ENCODE measurements at places on chromosomes 16 and 17.

- peak; percentile 43 for DNase-seq
Observed at GRCh38 chr16:84084570-84085270, 32.0 kb downstream of the MBTPS1 start.

DNA sequence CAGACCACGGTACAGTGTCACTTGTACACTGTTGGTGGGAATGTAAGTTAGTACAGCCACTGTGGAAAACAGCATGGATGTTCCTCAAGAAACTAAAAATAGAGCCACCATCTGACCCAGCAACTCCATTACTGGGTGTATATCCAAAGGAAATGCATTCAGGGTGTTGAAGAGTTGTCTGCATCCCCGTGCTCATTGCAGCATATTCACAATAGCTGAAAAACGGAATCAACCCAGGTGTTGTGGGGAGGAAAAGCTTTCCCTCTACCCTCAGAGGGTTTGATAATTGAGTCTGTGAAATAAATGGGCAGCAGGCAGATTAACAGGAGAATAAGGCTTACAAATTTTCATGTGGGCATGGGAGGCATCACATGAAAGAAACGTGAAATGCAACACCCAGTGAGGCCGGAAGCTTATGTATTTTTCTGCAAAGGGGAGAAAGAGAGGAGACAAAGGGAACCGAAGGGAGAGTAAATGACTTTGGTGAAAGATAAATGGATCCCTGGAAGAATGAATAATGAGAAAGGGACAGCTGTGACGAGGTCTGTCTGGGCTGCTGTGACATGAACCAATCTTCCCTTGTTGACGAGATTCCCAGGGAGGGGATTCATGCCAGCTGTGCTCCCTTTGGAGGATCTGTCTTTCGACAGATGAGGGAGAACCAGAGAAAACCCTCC lies 106.2 kb downstream of the KCNJ12 start:
- no peak for DNase-seq

- DNase-seq = no peak
Observed at GRCh38 chr16:57025941-57026777, 36.8 kb downstream of the NLRC5 start.

DNA sequence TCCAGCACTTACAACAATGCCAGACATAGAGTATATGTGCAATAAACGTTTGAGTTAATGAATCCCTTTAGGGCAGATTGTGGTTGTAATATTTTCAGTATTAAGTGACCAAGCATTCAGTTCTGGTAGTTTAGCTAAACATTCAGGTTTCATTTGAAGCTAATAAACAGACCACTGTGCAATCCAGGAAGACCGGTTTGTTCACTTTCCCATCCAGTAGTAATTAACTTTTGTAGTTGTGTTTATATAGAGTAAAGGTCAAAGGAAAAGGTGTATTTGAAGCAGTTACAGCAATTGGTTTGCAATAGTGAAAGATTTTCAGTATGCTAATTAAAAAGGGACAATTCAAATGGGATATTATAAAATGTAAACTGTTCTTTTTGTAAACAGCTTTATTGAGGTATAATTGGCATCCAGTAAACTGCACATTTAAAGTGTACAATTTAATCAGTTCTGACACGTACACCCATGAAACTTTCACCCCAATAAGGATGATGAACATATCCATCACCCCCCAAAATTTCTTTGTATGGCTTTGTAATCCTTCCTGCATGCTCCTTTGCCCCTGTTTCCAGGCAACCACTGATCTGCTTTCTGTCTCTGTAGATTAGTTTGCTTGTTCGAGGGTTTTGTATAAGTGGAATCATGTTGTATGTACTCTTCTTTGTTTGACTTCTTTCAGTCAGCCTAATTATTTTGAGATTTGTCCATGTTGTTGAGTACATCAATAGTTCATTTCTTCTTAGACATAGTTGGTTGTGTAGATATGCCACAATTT lies 26.3 kb downstream of the MRTFB start:
- no peak for DNase-seq

DNA sequence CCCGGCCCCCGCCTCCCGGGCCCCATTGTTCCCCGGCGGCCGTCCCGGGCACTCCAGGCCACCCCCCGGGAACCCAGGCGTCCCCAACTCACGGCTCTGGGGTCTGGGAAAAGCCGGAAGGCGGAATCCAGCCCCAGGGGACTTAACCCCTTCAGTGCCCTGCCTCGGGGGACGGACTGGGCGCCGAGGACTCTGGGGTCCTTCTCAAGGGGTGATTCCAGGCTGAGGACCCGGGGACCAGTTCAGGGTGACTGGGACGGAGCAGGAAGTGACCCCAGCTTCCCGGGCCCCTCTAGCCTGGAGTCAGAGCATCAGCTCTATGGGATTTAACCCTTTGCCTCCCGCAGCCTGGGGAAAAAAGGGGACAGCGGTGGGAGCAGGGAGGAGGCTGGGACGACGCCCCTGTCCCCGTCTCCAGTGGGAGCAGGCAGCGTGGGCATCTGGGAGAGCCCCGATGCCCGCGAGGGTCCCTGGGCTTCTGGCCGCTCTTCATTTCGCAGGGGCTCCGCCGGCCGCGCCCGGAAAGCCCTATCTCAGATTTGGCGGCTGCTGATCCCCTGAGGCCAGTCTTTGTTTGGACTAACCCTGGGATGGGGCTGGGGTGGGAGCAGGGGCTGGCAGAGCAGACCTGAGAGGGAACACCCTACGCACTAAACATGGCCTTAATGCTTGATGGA lies at the start of gene ZNF629:
Gene ZNF629 (minus strand): TSS at position 270 of the 677 bp plus-strand sequence. CDS start 2,723 bp downstream, outside the sequence.
- DNase-seq = no peak

DNA sequence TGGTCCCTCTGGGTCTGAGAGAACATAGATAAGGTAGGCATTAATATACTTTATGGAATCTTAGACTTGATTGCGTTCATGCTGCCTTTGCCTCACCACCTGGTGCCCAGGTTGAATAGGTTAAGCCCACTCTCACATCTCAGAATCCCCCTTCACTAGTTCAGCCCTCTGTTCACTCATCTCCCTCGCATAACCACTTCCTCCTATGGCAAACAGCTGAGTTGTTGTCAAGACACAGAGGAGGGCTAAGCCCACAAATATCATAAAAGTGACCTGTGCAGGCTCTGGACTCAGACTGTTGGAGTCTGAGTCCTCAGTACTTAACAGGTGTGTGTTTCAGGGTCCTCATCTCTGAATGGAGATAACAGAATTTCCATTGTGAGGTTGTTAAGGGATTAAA lies 55.7 kb downstream of the GOSR1 start:
- DNase-seq = no peak

GRCh38 chr16:27174798-27175197 lies 28.5 kb upstream of the KDM8 start:
- no peak for DNase-seq

DNA sequence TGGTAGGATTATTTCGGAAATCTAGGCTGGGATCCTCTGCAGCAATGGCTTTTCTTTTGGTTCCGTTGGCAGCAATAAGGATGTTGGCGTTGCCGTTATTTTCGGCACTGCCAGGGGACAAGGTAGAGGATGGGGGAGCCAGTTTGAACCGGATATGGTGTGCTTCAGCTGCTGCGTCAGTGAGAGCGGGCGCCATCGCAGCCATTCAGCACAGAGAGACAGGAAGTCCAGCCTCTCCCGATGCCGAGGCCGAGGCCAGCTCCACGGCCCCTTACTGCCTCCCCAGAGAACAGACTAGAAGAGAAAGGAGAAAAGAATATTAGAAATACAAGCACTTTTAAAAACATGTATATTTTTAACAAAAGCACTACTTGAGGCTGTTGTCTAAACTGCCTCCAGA lies 21.3 kb downstream of the KANSL1 start:
- no peak for DNase-seq

GRCh38 chr16:27618606-27619327 lies 68.8 kb downstream of the KATNIP start:
- no peak for DNase-seq

DNA sequence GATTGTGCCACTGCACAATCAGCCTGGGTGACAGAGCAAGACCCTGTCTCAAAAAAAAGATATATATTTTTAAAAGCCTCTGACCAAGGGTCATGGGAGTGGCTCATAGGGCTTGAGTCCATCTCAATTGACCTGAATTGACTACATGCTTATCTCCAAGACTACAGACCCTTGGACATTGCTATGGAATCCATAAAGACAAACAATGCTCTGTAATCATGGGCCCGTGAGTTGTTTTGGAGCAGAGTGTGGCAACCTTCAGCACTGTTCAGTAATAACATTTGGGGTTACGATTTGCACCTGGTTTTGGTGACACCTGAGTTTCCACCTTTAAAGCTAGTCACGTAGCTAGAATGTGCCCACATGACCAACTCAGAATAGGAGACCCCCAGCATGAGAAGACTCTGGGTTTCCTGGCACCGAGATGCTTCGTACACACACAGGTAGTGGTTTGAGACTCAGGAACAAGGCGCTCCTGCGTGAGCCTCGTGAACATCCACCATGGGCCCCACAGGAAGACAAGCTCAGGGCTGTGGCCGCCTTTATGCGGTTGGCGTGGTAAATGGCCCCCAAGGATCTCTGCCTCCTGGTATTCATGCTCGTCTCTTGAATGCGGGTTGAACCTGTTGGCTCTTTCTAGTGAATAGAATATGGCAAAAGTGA lies 66.6 kb upstream of the RPH3AL start:
- DNase-seq = no peak

GRCh38 chr16:89184933-89185794 lies 13.6 kb downstream of the CDH15 start:
- no peak for DNase-seq

GRCh38 chr16:83989300-83989699 lies 21.3 kb downstream of the NECAB2 start:
- DNase-seq = no peak

GRCh38 chr16:9370061-9370491 lies 278.6 kb downstream of the HAPSTR1 start:
- no peak for DNase-seq

GRCh38 chr16:66639091-66639885 lies 34.8 kb downstream of the CMTM3 start:
- DNase-seq = no peak

DNA sequence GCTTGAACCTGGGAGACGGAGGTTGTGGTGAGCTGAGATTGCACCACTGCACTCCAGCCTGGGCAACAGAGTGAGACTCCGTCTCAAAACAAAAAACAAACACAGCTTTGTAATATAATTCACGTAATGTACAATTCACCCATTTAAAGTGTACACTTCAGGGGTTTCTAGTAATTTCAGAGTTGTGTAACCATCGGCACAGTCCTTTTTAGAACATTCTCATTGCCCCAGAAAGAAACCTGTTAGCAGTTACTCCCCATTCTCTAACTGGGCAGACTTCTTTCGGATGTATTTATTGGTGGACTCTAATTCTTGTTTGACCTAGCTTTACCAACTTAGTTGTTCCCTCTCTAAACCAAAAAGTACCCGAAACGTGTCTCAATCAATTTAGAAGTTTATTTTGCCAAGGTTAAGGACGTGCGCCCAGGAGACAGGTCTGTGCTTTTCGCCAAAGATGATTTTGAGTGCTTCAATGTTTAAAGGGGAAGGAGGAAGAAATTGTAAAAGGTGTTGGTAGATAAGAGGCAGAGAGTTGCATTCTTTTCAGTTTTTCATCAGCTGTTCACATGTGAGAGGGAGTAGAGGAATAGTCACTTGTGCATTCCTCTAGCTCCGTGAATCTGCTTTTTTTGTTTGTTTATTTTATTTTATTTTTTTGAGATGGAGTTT lies 175.3 kb downstream of the PRKCA start:
- DNase-seq = no peak

GRCh38 chr17:30443721-30444120 lies 33.5 kb upstream of the GOSR1 start:
- no peak for DNase-seq

DNA sequence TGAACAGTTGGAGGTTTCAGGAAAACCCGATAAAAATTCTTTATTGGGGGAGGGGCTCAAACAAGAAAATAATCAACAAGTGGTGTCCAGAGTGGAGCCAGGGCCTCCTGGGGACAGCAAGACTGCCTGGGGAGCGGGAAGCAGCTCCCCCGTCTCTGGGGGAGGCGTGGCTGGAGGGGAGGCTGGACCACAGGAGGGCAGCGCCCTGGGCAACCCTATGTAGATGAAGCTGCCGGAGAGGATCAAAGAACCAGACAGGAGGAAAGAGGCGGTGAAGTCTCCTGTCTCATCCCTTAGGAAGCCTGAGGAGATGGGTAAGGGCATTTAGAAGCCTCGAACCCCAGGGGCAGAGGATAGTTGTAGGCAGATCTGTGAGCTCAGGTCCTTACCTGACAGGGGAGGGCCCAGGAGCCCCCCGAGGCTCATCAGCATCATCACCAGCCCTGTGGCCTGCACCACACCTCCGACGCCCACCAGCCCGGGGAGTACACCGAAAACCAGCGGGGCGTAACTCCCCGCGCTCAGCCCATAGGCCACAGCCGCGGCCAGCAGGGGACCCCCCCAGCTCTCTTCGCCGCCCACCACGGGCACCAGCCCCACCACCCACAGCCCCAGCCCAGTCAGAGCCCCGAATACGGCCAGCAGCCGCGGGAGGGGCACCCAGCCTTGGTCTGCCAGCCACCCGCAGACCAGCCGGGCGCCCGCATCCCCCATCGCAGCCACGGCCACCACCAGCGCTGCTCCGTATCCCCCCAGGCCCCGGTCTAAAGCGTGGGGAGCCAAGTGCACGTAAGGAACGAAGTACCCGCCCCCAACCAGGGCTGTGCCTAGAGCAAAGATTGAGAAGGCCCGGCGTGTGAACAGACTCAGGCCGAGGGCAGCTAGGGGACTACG lies 2.0 kb downstream of the SLC16A11 start:
- peak; percentile 26 for DNase-seq

- no peak for DNase-seq
Observed at GRCh38 chr17:3656353-3656752, 12.0 kb downstream of the TAX1BP3 start.

DNA sequence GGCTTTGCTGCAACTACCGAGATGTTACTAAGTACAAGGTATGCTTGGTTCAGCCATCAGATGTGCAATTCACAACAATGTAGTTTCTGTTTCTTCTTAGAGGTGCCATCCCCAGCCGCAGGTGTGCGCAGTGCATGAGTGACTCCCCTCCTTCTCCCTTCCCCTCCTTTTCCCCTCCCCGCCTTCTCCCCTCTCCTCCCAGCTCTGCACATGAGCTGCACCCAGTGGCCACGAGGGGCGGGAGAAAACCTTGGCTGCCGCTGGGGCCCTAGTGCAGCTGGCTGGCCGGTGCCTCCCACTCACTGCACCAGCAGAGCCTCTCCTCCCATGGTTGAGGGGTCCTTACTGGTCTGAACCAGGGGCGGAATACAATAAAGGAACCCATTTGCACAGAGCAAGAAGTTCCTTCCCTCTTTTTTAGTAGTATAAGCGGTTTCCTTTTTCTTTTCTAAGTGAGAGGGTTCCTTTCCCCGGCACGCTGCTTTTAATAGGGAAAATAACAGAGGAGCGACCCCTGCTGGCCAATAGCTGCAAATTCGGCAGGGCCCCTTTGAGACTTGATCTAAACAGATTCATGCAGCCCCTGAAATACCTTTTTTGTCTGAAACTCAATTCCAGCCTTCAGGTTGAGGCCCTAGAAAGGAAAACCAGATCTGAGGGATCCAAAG lies 7.8 kb upstream of the CCL15 start:
- DNase-seq = no peak

DNA sequence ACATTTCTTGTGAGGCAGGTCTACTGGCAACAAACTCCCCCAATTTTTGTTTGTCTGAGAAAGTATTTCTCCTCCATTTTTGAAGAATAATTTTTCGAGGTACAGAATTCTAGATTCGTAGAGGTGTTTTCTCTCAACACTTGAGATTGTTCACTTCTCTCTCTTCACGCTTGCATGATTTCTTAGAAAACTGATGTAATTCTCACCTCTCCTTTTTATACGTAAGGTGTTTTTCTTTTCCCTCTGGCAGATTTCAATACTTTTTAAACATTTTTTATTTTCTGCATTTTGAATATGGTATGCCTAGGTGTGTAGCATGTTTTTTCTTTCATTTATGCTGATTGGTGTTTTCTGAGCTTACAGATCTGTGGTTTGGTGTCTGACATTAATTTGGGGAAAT lies 201.5 kb upstream of the AXIN2 start:
- DNase-seq = no peak

Measured in stimulated activated effector memory CD8-positive, alpha-beta T cell treated with anti-CD3 and anti-CD28 coated beads, Interleukin-12 subunit alpha, Interleukin-12 subunit beta, amount 100 ng/mL, for 72 hours (primary cell).